Liver (tissue), 10 donors: ENCODE measurements at places on chromosomes 11 and 22.

- no peak for DNase-seq
Observed at GRCh38 chr11:124923296-124923695, 4.2 kb downstream of the HEPN1 start.

- no peak for DNase-seq
Observed at GRCh38 chr22:37749831-37750595, 53.2 kb downstream of the TRIOBP start.

- DNase-seq = peak; percentile 57
Observed at GRCh38 chr11:123407130-123407995, 22.7 kb upstream of the GRAMD1B start.

- DNase-seq = no peak
Observed at GRCh38 chr22:48651981-48652538, 1175.6 kb downstream of the BRD1 start.

DNA sequence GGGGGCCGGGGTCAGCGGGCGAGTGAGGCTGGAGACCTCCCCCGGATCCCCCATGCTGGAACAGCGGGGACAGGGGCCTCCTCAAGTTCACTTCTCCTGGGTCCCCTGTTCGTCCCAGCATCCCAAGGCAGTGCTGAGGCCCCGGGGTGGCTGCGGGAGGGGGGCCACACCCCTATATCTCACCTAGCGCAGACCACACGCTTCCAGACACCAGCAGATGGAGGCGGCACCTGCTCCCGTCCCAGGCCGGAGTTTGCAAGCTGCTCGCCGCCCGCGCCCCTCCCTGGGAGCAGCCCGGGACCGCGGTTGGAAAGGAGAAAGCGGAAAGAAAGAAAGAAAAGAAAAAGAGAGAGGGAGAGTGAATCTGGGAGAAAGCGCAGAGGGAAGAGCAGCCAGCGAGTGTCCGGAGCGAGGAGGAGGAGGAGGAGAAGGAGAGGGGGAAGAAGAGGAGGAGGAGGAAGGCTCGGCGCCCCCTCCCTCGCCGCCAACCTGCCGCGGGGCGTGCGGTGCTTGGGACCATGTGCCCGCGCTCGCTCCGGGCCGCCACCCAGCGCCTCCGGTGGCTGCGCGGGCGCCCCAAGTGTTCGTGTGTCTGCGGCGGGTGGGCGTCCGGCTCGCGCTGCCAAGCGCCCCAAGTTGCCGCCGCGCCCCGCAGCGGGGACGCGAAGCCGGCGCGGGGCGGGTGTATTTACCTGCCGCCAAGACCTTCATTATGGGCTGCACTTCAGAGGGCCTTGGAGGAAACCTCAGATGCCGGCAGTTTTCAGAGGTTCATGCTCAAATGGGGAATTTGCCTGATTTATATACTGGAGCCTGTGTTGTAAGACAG lies at the start of gene LIF:
LIF (minus strand) TSS at position 775 of the 829 bp plus-strand sequence; CDS start at position 711, 64 bp downstream.
- DNase-seq = no peak

GRCh38 chr11:110374921-110375320 lies 54.8 kb upstream of the FDX1 start:
- no peak for DNase-seq
